ENCODE measurements at places on chromosomes 13 and 19.

DNA sequence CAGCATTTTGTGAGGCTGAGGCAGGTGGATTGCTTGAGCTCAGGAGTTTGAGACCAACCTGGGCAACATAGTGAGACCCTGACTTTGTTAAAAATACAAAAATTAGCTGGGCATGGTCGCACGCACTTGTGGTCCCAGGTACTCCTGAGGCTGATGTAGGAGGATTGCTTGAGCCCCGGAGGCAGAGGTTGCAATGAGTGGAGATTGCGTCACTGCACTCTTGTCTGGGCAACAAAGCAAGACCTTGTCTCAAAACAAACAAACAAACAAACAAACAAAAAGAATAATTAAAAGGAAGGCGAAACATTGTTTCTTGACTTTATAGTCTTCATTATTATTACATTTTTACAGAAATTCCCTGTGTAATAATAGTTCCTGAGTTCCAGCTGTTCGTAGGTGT, 15.9 kb downstream of the BIVM start:
- no peak for DNase-seq

DNA sequence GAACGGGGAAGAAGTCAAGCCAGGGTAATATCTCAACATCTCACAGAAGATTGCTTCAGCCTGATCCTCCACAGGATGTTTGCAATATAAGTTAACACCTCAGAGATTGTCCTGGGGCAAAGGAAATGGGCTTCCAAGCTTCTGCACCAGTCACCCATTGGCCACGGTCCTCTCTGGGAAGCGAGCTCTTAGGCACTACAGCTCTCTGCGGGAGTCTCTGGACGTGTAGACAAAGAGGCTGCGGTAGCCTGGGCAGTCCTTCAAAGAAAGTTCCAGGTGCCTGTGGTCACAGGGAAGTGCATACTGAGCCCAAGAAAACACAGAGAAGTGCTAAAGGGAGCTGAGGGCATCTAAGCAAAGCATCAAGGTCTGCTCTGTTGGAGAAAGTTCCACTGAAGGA, 805.7 kb downstream of the DIAPH3 start:
- no peak for DNase-seq

DNA sequence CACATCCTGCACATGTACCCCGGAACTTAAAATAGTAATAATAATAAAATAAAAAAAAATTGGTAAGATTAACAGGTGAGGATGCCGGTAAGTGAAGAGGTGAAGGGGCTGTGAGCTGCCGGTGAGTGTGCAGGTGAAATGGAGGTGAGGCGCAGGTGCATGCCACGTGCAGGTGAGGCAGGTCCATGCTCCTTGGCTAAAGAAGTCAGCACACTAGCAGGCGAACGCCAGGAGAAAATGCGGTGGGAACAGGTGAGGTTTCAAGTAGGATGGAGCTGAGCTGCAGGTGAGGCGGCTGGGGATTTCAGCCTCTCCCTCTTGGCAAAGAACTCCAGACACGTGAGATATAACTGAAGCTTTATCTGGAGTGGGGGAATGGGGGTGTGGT, 7.5 kb upstream of the TNFSF14 start:
- DNase-seq, result no peak

DNA sequence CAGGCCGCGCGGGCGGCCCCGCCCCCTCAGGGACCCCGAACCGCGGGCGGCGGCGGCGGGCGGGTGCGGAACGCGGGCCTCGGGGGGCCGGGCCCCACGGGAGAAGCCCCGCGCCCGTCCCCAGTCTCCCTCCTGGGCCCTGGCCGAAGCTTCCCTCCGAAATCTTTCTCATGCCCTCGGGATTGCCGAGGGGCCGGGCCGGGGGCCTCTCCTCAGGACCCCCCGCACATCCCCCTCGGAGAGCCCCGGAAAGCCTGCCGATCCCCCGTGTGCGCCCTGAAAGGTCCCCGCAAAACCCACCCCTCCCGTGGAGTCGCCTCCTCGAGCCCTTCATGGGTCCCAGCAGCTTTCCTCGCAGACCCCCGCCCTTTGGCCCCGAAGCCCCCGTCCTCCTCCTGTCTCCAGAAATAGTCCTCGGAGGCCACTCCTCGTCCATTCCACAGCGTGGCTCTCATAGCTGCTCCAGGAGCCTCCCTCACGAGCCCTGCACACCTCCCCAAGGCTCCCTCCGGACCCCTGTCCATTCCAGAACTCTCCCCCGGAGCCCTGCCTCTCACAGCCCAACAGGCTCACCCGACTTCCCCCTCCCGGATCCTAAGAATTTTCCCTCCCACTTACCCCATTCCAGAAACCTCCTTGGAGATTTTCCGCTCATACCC, 555 bp downstream of the SAMD4B start:
- DNase-seq, result no peak

DNA sequence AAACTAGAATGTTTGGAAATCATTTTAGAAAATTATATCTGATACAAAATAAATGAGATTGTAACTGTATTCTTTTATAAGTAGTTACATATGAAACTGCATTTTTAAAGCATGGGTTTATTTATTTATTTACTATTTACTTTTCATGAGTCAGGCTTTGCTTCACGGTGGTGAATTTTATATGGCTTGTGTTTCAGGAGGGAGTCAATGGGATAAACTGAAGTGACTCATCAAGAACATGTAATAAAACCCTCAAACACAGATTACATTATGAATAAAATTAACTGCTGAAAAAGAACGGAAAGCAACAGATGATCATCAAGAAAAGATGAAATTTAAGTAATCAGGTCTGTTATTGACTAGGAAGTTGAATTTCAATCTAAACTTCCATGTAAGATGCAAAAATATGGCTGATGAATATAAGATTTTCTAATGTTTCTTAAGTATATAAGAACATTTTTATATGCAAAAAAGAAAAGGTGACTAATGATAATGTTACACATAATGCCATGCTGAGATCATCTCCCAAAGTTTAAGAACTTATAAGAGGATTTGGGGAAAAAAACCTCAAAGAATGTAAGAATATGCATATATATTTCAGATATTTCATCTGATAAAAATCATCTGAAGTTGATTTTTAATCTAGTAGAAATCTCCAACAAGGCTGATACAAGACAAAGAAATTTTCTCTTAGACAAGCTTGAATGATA, 383.6 kb downstream of the SLITRK1 start:
- no peak for DNase-seq

- no peak for DNase-seq
Measured at GRCh38 chr19:51012661-51013190, 6.8 kb downstream of the KLK10 start.

- DNase-seq, result no peak
Measured at GRCh38 chr13:108226184-108226583, 8.0 kb downstream of the ABHD13 start.

- DNase-seq, result no peak
Measured at GRCh38 chr13:111844222-111844671, 222.7 kb upstream of the SOX1 start.

DNA sequence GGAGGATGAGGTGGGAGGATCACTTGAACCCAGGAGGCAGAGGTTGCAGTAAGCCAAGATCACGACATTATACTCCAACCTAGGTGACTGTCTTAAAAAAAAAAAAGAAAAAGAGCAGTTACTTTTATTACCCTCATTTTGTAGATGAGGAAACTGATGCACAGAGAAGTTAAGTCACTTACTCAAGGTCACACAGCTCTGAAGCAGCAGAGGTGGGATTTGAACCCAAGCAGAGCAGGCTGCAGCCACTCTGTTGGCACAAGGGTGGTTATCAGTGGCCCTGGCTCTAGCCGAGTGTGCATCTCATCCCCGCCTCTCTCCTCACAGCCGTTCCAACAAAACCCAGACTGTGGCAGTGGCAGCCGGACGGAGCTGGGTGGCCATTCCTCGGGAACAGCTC, 7.6 kb downstream of the IL27RA start:
- DNase-seq, result no peak
